ENCODE measurements at places on chromosomes 2 and 18. TPM values are rescaled to one million over a fixed set of nuclear protein-coding genes. Genes with fewer than 3 reads are reported as not detected.
A peak's percentile ranks its signal among the peaks of the same experiment; 100 is the strongest.

- H3K4me3 ChIP-seq = no peak overlapping the region
- H3K36me3 ChIP-seq = no peaks in the 10 kb centered on the region
- H3K27ac ChIP-seq = no peak overlapping the region
Observed at GRCh38 chr2:160609346-160609745, 115.7 kb upstream of the RBMS1 start.

DNA sequence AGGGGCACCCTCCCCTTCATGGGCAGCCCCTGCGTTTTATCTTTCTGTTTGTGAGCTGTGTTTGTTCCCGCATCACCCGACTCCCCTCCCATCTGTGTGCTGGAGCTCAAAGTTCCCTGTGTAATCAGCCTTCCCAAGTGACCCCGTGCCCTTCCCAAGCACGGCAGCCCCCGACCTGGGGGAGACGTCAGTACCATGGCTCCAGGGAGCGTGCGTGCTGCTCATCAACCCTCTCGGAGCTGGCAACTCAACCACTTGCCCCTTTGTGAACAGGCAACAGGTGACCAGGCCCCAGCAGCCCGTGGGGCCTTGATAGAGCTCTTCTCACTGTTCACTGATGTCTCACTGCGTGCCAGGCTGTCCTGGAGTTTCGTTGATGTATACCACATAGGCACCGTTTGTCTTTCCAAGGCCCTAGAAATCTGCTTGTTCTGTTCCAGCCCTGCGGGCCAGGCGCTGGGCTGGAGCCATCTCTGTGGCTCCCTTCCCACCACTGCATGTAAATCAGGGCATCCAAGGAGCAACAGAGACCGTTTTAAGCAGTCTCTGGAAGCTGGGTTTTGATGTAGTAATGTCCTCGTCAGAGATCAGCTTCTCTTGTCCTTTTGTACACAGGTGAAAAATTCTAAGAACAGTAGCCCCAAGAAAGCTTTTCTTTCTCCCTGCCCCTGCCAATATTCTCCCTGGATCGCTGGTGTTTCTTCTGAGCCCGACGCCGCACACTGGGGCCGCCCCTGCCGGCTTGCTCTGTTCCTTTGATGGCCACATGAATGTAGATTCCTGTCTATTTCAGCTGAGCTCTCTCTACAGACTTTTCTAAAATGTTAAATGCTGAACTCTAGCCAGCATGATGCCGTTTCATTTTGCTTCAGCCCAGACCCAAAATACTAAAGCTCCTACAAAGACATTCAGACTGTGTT is 107.0 kb upstream of the PTPRM start:
- no peak for DNase-seq
- no peaks in the 10 kb centered on the region for H3K36me3 ChIP-seq
- peak overlapping the region; percentile 24 for H3K4me3 ChIP-seq
- H3K27me3 ChIP-seq = no peaks in the 10 kb centered on the region
- H3K4me1 ChIP-seq = peaks cover 16% of the 10 kb centered on the region

GRCh38 chr2:140861666-140862065 is 1269.2 kb downstream of the LRP1B start:
- H3K27me3 ChIP-seq = no peaks in the 10 kb centered on the region
- no peaks in the 10 kb centered on the region for H3K4me1 ChIP-seq
- H3K4me3 ChIP-seq = no peak overlapping the region
- H3K36me3 ChIP-seq = no peaks in the 10 kb centered on the region
- H3K27ac ChIP-seq = no peak overlapping the region

- H3K4me3 ChIP-seq = no peak overlapping the region
- DNase-seq = no peak
Observed at GRCh38 chr2:173874003-173874893, 90.9 kb downstream of the SP3 start.

The ANXA4 gene
- 42.4 TPM for total RNA-seq

Measured in stomach (tissue), 19 donors.